ENCODE measurements at places on chromosomes 7 and 10. TPM values are rescaled to one million over a fixed set of nuclear protein-coding genes. Genes with fewer than 3 reads are reported as not detected.

TRPV5 gene
- total RNA-seq, result not detected

VAX1 gene
- not detected for total RNA-seq

NAT16 gene
- not detected for total RNA-seq

PRF1 gene
- total RNA-seq, result 44.7 TPM

PRPS1L1 gene
- not detected for total RNA-seq

FKBP6 gene
- total RNA-seq, result not detected

WEE2 gene
- not detected for total RNA-seq

GRCh38 chr10:32132357-32132946 is 76.2 kb upstream of the KIF5B start:
- no peaks in the 10 kb centered on the region for H3K36me3 ChIP-seq
- H3K4me1 ChIP-seq, result peaks cover 5% of the 10 kb centered on the region
- H3K27me3 ChIP-seq, result no peaks in the 10 kb centered on the region
- no peak overlapping the region for H3K27ac ChIP-seq

GRCh38 chr7:39451901-39452300 is 114.3 kb upstream of the YAE1 start:
- H3K36me3 ChIP-seq, result no peaks in the 10 kb centered on the region
- no peak for DNase-seq
- peaks cover 7% of the 10 kb centered on the region for H3K27me3 ChIP-seq
- H3K4me1 ChIP-seq, result no peaks in the 10 kb centered on the region

DNA sequence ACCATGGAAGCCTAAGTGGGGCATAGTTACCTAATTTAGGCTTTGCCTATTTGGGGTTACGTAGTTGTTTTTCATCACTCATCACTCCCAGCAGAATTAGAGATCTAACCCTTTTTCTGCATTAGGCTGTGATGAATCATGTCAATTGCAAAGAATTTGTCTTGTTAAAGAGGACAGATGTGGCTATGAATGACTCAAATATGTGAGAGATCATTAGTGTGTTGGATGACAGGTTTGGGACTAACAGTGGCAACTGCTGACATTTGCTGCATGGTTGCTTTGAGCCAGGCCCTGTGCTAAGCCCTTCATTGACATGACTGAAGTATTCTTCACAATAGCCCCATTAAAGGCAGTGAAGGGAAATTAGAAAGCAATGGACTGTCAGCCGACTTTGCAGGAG is 83.4 kb upstream of the BMPER start:
- no peaks in the 10 kb centered on the region for H3K27me3 ChIP-seq
- H3K4me3 ChIP-seq, result no peak overlapping the region
- H3K4me1 ChIP-seq, result no peaks in the 10 kb centered on the region
- no peak for DNase-seq
- no peak overlapping the region for H3K27ac ChIP-seq
- H3K36me3 ChIP-seq, result no peaks in the 10 kb centered on the region

DNA sequence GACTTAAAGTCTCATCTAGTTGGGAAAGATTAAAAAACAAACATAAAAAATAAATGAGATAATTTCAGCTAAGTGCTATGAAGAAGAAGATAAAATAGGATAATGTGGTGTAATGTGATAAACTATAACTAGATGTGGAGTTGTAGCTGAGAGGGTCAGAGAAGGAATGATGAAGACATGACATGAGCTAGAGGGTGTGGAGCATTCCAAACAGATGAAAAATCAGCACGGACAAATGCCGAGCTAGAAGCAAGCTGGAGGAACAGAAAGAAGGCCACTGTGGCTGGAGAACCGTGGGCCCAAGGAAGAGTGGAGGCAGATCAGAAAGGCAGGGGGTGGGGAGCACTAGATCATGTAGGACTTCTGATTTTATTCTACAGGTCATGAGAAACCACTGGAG is 70.6 kb downstream of the CDK6 start:
- peak overlapping the region; percentile 1 for H3K27ac ChIP-seq
- H3K27me3 ChIP-seq, result no peaks in the 10 kb centered on the region

- no peak overlapping the region for H3K4me3 ChIP-seq
- H3K4me1 ChIP-seq, result no peaks in the 10 kb centered on the region
- DNase-seq, result no peak
Observed at GRCh38 chr10:9244864-9245263, 1190.4 kb downstream of the GATA3 start.

DNA sequence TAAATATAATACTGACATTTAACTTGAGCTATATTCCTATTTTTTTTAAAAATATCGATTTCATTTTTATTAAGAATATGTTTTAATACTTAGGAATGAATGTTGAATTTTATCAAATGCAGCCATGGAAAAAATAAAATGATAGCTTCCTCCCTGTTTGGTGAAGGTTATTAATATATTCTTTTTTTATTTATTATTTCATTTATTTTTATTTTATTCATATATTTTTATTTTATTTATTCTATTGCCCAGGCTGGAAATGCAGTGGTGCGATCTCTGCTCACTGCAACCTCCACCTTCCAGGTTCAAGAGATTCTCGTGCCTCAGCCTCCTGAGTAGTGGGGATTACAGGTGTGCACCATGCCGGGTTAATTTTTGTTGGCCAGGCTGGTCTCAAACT is 160.2 kb downstream of the PKD1L1 start:
- DNase-seq, result no peak
- H3K27me3 ChIP-seq, result no peaks in the 10 kb centered on the region
- H3K4me3 ChIP-seq, result no peak overlapping the region
- H3K36me3 ChIP-seq, result no peaks in the 10 kb centered on the region
- H3K27ac ChIP-seq, result no peak overlapping the region
- H3K4me1 ChIP-seq, result no peaks in the 10 kb centered on the region

DNA sequence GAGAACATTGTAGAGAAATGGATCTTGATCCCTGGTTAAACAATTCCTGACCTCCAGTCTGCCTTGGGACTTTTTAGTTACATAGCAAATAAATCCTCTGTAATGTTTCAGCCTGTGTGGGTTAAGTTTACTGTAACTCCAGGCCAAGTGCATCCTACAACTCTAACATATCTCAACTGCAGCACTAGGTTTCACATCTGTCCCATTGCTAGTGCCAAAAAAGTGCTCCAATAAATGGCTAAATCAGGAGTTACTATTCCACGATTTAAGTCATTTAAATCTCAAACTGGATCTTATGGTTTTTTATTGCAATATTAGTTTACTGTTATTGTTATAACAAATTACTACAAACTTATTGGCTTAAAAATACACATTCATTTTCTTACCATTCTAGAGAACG is 479.6 kb downstream of the GPAM start:
- no peaks in the 10 kb centered on the region for H3K36me3 ChIP-seq
- H3K4me1 ChIP-seq, result no peaks in the 10 kb centered on the region
- no peak overlapping the region for H3K4me3 ChIP-seq
- H3K27ac ChIP-seq, result no peak overlapping the region
- H3K27me3 ChIP-seq, result no peaks in the 10 kb centered on the region

- peaks cover 32% of the 10 kb centered on the region for H3K27me3 ChIP-seq
- no peak overlapping the region for H3K27ac ChIP-seq
- no peaks in the 10 kb centered on the region for H3K4me1 ChIP-seq
Observed at GRCh38 chr10:133590970-133591359, 25.6 kb upstream of the SYCE1 start.

- no peak for DNase-seq
- H3K4me3 ChIP-seq, result no peak overlapping the region
Observed at GRCh38 chr10:822661-823367, 108.7 kb downstream of the LARP4B start.

DNA sequence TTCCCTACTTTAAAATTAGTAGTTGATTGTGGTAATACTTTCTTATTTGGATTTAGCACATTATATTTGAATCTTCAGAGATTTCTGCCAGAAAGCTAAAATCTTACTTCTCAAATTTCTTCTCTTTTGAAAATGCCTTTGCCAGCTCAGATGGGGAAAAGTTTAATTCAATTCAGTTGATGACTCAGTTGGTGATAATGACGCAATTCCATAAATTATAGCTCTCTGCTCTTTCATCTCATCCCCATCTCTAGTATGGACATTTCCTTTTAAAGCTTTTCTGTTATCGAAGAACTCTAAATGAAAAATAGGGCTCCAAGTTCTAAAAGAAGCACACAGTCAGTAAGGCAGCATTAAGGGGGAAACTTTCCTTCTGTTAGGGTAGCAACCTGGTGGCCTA is 25.5 kb downstream of the RNLS start:
- no peak overlapping the region for H3K27ac ChIP-seq
- peaks cover 7% of the 10 kb centered on the region for H3K4me1 ChIP-seq
- no peaks in the 10 kb centered on the region for H3K27me3 ChIP-seq
- DNase-seq, result no peak
- no peaks in the 10 kb centered on the region for H3K36me3 ChIP-seq
- no peak overlapping the region for H3K4me3 ChIP-seq

DNA sequence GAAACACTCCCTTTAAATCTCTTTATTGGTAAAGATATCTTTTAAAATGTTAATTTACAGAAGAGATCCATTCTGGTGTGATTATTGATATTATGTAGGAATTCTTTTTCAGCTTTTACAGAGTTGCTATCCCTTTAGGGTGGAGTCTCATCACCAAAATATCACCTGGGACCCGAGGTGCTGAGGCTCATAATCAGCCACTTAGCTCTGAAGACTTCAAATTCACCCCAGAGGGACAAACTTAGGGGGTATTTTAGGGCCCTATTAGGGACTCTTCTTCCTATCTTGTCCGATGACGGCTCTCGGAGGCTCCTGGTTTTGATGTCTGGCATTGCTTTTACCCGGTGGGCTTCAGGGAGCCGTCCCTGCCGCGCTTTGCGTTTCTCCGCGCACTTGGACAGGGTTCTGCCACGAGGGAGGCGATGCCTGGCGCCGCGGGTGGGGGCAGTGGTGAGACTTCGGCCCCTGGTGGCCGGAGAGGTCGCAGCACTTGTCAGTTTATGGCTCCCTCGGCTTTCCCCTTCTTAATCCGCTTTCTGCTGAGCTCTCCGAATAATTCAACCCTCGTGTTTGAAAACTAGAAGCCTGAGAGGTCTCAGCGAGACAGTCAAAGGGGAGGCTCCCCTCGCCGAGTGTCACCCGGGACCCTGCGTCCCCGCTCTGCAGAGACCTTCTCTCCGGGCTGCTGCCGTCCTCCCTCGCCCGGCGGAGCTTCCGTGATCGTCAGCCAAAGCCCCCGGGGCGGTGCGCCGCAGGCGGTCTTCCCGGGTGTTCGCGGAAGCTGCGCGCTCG is 27.8 kb downstream of the RBM20 start:
- H3K27me3 ChIP-seq, result no peaks in the 10 kb centered on the region
- DNase-seq, result peak; percentile 81
- H3K4me1 ChIP-seq, result peaks cover 7% of the 10 kb centered on the region
- H3K4me3 ChIP-seq, result peak overlapping the region; percentile 85
- no peaks in the 10 kb centered on the region for H3K36me3 ChIP-seq

GRCh38 chr10:67839951-67840350 is 2.0 kb upstream of the DNAJC12 start:
- H3K27ac ChIP-seq, result no peak overlapping the region
- no peaks in the 10 kb centered on the region for H3K36me3 ChIP-seq
- peaks cover 5% of the 10 kb centered on the region for H3K4me1 ChIP-seq

- no peak overlapping the region for H3K4me3 ChIP-seq
- H3K27ac ChIP-seq, result no peak overlapping the region
- peaks cover 7% of the 10 kb centered on the region for H3K27me3 ChIP-seq
- H3K36me3 ChIP-seq, result peaks cover 1% of the 10 kb centered on the region
Observed at GRCh38 chr7:24297362-24297761, 13.4 kb downstream of the NPY start.

DNA sequence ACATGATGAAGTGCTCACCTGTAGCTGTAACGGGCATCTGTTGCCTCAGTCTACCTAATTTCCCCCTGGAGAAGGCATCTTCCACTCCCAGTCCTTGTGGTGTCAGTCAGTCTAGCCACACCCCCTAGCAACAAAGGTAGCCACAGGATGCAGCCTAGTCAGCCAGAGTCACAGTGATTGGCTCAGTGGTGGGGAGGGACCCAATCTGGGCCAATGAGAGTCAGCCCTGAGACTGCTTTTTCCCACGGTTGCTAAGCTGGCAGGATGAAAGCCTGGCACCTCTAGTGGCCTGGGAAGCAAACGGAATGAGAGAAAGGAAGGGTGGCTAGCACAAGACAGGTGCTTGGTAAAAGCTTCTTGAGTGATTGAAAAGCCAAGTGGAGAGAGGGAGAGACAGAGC is 118.6 kb downstream of the SH3PXD2A start:
- no peaks in the 10 kb centered on the region for H3K27me3 ChIP-seq
- H3K27ac ChIP-seq, result no peak overlapping the region
- no peaks in the 10 kb centered on the region for H3K36me3 ChIP-seq

DNA sequence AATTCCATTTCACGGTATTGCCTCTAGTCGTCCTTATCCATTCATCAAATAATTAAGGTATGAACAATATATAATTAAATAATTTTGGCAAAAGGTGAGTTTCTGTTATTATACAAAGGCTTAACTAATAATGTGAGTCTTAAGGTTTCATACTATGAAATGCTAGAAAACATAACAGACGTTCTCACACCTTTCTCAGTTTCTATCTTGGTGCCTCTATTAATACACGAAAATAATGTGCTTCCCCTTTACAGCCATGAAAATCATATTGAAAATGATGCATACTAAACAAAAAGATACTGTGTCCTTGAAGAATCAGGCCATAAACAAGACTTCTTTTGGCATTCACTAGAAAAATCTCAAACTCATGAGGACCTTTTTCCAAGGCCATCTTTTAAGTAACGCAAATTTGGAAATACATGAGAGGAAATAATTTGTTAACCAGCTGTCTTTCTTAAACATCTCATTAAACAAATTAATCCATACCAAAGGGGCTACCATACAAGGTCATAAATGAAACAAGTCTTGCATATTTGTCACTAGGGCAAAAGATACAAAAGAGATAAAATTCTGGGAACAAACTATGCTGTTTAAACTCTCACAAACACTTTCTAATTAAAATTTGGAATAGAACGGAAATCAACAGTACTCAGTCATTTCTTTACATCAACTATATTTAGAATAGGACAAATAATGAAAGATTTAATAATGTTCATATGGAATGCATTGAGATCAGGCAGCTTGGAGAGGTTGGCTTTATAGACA is 53.9 kb upstream of the CAV2 start:
- peaks cover 18% of the 10 kb centered on the region for H3K27me3 ChIP-seq
- DNase-seq, result no peak
- H3K36me3 ChIP-seq, result no peaks in the 10 kb centered on the region

GRCh38 chr7:151447312-151447711 is 7.4 kb upstream of the CRYGN start:
- H3K27me3 ChIP-seq, result no peaks in the 10 kb centered on the region
- no peak for DNase-seq
- H3K4me3 ChIP-seq, result no peak overlapping the region
- H3K36me3 ChIP-seq, result no peaks in the 10 kb centered on the region
- no peak overlapping the region for H3K27ac ChIP-seq

DNA sequence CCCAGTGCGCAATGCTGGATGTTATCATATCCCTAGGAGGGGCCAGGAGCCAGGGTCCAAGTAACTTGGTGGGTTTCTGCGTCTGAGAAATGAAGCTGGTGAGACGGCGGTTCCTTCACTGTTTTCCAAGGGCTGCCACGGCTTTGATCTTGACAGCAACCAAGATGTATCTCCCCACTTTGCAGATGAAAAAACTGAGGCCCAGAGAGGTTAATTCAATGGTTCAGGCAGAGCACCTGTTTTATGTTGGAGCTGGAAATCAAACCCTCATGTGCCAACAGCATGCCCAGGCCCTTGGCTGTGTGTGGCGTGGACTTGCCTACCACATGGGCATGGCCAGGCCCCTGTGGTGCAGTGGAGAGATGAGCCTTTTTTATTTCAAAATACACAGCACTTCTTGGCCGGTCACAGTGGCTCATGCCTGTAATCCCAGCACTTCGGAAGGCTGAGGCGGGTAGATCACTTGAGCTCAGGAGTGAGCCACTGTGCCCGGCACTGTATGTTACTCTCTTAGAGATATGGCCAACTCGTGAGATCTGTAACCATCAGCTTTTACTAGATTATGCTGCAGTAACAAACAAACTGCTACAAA is 225.2 kb upstream of the SH2B2 start:
- no peaks in the 10 kb centered on the region for H3K27me3 ChIP-seq
- no peaks in the 10 kb centered on the region for H3K4me1 ChIP-seq
- H3K4me3 ChIP-seq, result no peak overlapping the region
- DNase-seq, result no peak

Measured in activated naive CD8-positive, alpha-beta T cell treated with anti-CD3 and anti-CD28 coated beads for 36 hours (primary cell).